Esophagus squamous epithelium (tissue), 5 donors: ENCODE measurements at places on chromosomes 1 and 21.

- no peak for DNase-seq
Measured at GRCh38 chr1:199084293-199084692, 445.5 kb downstream of the PTPRC start.

- DNase-seq, result no peak
Measured at GRCh38 chr1:238701024-238701423, 685.3 kb upstream of the CHRM3 start.

- no peak for DNase-seq
Measured at GRCh38 chr1:226609836-226610455, 61.4 kb downstream of the STUM start.

- no peak for DNase-seq
Measured at GRCh38 chr1:167594822-167595221, 35.2 kb upstream of the RCSD1 start.

- DNase-seq, result no peak
Measured at GRCh38 chr1:7972285-7972684, 10.8 kb downstream of the PARK7 start.

GRCh38 chr21:44931501-44932407, 8.1 kb upstream of the SLX9 start:
- DNase-seq, result no peak

DNA sequence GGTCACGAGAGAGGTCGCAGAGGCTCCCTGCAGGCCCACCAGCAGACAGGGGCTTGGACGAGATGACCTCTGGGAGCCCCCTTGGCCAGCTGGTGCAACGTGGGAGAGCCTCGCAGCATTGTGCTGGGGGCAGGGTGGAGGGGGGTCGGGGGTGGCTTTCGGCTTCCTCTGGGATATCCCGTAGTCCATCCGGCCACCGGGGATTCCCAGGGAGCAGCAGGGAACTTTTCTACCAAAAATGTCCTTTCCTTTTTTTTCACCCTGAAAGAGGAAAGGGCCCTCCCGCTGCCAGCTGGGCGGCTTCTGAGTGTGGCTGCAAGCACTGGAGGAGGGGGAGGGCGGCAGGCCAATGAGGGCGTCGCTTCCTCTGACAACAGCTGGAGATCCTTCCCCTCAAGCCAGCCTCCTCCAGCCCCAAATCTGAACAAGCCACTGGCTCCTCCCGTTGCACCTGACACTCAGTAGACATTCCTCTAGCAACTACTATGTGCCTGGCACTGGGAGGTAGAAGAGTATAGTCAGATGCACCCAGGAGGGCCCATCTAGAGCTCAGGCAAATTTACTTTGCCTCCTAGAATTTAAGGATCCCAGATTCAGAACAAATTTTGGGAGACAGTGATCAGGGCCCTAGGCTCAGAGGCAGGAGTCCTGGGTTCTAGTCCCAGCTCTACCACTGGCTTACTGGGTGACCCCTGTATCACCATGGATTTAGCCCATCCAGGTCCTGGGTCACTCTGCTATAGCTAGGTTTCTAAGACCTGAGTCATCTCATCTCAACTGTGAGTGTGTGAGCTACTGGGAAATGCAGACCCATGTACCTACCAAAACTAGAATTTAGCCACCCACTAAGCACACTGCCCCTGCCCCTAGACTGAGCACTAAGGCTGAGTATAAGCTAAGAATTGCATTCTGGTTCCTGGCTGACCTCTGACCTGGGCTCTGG, 2.7 kb downstream of the MOB3C start:
- peak; percentile 31 for DNase-seq

DNA sequence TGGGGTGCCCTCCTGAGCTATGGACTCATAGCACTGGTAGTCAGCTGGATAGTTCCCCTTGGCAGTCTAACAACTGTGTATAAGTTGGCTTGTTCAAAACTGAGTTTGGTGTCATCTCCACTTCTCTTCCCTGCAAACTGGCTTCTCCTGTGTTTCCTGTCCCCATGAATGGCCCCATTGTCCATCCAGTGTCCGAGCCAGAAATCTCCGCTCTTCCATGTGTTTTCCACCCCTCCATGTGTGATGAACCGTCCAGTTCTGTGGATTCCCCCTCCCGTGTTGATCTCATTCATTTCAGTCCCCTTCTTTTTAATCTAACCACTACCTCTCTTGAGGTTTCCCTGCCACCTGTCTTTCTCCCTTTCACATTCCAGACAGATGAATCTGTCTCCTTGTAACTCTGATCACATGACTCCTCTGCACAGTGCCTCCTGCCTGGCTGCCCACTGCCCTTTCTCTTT, 195.7 kb downstream of the ROR1 start:
- no peak for DNase-seq

- DNase-seq, result no peak
Measured at GRCh38 chr1:22408230-22408629, 43.4 kb upstream of the ZBTB40 start.

GRCh38 chr21:37300114-37300751, 33.1 kb upstream of the VPS26C start:
- DNase-seq, result no peak

DNA sequence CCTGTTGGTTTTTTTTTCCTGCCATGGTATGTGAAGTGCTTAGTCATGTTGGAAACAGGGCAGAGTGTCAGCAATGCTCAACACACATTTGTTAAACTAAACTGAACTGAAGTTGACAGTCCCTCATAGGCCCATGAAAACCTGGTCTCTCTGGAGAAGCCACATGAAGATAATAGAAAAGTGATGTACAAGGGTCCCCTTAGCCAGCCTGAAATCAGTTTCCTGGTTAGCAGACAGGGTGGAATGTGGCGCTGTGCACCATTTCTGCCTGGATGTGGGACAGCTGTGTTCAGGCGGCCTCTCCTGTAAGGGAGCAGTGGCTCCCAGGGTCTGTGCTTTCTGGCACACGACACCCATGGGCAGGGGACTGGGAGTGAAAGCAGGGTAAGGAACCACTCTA, 9.9 kb upstream of the CHI3L1 start:
- no peak for DNase-seq

DNA sequence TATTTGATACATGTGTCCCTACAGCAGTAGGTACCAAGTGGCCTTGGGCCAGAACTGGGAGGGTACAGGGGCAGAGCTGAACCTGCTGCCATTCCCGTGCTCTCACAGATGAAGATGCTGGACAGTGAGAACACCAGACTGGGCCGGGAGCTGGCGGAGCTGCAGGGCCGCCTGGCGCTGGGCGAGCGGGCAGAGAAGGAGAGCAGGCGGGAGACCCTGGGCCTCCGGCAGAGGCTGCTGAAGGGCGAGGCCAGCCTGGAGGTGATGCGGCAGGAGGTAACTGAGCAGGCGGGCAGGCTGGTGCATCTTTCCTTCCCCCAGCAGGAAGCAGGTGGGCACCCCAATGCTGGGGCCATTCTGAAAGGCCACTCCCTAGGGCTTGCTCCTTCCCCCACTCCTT, 21.9 kb downstream of the MFAP2 start:
- DNase-seq, result no peak

DNA sequence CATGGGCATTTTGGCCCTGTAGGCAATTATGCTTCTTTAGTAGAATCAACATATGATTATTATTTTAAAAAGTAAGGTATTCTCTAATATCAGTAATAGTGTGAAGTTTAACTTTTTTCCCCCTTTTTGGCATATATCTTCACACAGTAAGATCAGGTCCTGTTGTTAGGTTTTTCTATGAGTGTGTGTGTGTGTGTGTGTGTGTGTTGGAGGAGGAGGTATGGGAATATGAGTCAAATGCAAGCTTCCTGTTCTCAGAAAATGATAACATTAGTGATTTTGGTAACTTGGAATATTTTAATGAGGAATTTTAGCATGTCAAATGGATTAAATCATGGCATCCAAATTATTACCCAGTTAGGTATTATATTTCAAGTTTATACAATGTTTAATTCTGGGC, 65.8 kb upstream of the BCL10 start:
- DNase-seq, result no peak

DNA sequence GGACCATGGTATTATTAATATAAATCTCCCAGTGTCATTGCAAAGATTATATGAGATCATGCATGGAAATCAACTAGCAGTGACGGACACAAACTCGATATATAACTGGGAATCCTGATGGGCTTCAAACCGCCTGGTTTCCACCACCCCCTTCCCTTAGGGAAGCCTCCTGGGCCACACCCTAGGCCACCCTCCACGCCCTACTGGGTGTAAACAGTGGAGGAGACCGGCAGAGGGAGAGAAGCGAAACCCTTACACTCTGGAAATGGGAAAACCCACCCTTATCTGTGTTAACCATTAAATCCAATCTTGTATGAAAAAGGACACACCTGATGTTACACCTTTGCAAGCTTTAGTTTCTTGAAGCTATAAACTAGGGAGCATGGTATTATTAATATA, 595 bp upstream of the ZNHIT6 start:
- no peak for DNase-seq

- DNase-seq, result no peak
Measured at GRCh38 chr21:32281531-32281930, 2.7 kb upstream of the MIS18A start.

GRCh38 chr1:24415910-24416665, 486 bp downstream of the NIPAL3 start:
- DNase-seq, result no peak

DNA sequence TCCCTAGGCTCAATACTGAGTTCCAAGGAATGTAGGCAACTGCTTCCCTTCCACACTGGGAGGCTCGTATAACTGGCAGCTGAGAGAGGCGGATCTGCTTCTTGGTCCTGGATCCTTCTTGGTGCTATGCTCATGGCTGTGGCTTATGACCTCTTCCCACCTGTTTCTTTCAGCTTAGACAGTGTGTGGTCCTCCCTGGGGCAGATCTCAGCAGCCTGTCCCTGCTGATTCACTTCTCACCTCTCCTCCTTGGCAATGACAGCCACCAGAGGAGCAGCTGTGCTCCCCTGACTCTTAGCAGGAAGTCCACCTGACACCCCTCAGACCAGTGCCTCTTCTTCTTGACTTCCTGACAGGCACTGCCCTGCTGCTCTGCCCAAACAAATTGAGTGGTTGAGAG, 75.1 kb upstream of the PTGFRN start:
- no peak for DNase-seq

GRCh38 chr21:42313501-42313969, 1.7 kb downstream of the TFF3 start:
- no peak for DNase-seq

DNA sequence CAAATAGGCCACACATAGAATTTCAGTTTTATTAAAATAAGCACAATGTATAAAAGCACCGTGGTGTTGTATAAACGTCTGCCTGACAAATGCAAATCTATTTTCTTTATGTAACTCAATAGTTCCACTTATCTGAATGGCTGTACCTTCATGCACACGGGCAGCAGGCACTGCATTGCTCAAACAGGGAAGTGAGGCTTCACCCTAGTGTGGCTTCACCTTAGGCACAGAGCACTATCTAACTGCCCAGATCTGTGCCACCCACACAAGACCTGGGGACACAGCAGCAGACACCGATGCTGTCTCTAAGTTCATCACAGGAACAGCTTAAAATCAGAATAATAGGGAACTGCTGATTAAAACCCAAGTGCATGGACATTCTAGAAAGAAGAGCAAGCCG, 6.0 kb upstream of the KNCN start:
- no peak for DNase-seq

- DNase-seq, result no peak
Measured at GRCh38 chr1:32338637-32339145, 2.7 kb upstream of the MARCKSL1 start.

DNA sequence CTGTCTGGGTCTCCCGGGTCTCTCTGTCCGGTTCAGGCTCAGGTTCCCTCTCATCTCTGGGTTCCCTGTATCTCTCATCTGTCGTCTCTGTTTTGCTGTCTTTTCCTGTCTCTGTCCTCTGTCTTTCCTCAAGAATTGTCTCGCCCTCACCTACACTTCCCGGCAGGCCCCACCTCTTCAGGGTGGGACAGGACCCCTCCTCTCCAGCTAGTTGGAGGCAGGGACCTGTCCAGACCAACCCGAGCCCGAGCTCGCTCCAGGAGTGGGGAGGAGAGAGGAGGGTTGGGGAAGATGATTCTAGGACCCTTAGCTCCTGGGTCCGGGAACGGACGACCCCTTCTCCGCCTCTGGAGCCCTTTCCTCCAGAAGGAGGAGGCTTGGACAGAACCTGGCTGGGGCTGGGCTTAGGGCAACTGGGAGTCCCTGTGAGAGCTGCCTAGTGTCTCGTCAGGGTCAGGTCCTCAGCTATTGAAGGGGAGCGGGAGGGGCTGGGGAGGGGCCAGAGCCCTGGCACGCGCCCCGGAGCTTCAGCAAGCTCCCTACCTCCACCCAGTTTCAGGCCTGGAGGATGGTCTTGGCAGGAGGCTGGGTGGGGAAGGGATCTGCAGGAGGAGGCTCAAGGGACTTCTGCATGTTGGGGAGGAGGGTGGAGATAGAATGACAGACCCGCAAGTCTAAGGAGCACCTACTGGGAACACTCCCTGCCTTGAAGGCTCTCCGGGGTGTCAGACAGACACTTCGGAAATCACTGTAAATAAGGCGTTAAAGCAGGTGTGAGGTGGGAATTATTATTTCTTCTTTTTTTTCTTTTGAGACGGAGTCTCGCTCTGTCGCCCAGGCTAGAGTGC, 26.3 kb upstream of the EPB41 start:
- DNase-seq, result no peak

GRCh38 chr1:212915245-212916091, 34.9 kb upstream of the VASH2 start:
- no peak for DNase-seq

- no peak for DNase-seq
Measured at GRCh38 chr1:23651069-23651808, 40.4 kb upstream of the RPL11 start.

- no peak for DNase-seq
Measured at GRCh38 chr21:42565206-42565810, 51.7 kb downstream of the SLC37A1 start.

GRCh38 chr21:44260066-44260465, 1.6 kb downstream of the DNMT3L start:
- DNase-seq, result no peak

DNA sequence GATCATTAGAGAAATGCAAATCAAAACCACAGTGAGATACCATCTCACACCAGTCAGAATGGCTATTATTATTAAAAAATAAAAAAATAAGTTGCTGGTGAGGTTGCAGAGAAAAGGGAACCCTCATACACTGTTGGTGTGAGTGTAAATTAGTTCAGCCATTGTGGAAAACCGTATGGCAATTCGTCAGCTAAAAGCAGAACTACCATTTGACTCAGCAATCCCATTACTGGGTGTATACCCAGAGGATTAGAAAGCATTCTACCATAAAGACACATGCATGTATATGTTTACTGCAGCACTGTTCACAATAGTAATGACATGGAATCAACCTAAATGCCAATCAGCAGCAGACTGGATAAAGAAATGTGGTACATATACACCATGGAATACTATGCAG, 42.2 kb downstream of the GIPC2 start:
- no peak for DNase-seq

DNA sequence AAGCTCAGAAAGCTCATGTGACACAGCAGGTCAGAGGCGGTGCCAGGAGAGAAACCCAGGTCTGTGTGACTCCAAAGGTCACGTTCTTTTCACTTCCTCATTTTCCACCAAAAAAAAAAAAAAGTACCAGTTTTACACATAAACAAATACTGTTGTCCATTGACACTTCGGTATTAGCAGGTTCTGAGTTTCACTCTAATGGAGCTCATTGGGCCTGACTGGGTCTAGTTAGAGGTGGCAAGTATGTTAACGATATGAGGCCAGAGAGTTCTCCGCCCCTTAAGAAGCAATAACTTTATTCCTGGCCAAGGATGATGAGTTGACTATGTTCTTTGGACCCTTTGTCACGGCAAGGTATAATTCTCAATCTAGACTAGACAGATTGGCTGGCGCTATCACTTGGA, 30.0 kb upstream of the SDE2 start:
- no peak for DNase-seq
